ENCODE measurements at places on chromosomes 5 and 9.

DNA sequence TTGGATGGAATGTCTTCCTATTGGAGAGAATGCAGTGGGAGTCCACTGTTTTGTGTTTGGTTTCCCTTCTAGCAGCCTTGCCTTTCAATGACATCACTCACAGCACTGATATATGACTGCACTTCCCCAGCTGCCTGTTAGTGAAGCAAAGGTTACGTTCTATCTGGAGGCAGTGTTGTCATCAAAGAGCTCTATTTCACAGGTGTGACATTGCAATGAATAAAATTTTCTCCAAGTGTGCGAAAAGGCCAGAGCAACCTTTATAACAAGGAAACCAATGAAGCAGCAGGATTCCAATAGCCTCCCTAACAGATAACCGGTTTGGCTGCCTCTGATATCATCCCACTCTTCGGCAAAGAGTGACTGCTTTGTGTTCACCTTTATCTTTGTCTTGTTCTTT, 523.5 kb upstream of the ZNF608 start:
- no peak for DNase-seq

DNA sequence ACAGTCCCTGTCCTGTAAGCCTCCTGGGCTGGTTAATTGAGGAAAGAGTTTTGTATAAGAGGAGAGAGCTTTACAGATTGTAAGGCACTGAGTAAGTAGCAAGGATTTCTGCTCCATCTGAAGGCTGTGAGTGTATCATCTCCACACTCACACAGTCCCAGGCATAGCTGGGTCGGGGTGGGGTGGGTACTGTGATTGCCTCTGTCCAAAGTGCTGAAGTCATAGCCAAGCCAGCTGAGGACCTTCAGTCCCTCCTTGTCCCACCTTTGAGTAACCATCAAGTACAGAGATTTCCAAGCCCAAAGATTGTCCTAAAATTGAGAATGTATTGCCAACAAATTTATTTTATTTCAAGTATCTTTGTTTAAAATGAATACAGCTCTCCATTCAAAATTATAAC, 5.5 kb upstream of the DNAJB5 start:
- no peak for DNase-seq

DNA sequence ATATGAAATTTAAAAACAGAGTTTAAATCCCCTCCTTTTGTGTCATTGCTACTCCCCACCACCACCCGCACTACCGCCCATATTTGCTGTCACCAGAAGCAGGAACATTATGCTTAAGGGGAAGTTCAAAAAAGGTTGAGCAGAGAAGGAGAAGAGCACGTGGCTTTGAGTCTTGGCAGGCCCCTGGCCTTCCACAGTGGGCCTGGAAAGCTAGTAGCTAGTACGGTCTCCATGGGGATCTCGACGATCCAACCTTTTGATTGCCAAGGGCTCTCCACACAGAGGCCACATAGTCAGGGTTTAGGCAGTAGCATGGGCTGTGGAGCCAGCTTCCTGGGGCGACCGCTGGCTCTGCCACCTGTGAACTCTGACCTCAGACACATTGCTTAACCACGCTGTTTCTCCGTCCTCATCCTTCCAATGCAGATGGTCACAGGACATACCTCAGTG, 90.1 kb downstream of the GOLPH3 start:
- no peak for DNase-seq

DNA sequence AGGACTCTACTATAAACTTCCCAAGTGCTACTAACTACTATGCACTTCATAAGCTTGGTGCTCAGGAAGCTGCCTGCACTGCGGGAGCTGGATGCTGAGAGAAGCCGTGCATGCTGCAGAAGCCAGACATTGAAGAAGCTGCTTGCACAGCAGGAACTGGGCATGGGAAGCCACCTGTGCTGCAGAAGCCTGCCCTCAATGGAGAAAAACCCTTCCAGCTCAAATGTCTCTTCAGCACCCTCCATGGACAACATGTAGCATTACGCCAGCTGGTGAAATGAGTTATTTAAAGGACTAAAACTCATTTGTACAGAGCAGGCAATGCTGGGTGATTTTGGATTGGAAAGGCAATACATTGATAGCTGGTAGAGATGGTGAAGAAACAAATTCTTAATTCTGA, 247.2 kb downstream of the KIF4B start:
- no peak for DNase-seq

DNA sequence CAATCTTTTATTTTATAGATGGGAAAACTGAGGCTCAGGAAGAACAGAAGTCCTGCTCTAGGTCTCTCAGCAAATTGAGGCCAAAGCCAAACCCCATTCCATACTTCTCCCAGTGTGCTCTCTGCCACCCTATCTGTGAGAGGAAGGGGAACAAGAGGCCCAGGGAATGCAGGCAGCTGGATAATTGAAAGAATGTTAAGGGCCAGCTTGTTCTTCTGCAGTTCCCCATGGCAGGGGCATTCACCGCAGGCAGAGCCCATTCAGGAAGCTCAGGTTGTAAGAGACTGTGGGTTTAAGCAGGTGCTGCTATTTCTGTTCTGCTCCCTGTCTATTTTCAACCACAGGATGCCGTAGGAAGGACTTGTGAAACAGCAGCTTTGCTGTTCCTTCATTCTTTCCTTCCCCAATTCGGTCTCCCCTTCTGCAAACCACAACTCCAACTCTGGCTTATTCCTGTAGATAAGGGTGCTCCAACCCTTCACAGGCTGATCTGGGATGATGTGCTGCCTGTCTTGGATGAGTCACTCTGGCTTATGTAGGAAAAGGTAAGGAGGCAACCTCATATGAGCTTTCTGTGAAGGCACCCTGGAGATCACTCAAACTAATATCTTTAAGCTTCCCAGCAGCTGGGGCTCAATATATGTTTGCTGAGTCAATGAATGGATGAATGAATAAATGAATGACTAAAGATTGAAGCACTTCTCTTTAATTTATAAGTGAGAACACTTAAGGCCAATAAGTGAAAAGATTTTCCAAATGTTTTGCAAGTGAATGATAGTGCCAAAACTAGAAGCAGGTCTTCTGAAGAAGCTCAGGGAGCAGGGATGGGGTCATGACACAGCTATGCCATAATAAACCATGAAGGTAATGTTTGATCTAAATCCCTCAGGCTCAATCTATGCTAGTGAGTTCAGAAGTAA, 377.6 kb downstream of the BRINP1 start:
- no peak for DNase-seq

GRCh38 chr9:112819635-112820496, 69.3 kb downstream of the SNX30 start:
- no peak for DNase-seq
